Central memory CD8-positive, alpha-beta T cell (primary cell): ENCODE measurements at places on chromosomes 1 and 21.

- no peak overlapping the region for H3K27ac ChIP-seq
- no peak overlapping the region for H3K4me3 ChIP-seq
- H3K27me3 ChIP-seq, result peaks cover 19% of the 10 kb centered on the region
- H3K4me1 ChIP-seq, result peaks cover 14% of the 10 kb centered on the region
Observed at GRCh38 chr21:37047079-37047478, 25.8 kb downstream of the PIGP start.

DNA sequence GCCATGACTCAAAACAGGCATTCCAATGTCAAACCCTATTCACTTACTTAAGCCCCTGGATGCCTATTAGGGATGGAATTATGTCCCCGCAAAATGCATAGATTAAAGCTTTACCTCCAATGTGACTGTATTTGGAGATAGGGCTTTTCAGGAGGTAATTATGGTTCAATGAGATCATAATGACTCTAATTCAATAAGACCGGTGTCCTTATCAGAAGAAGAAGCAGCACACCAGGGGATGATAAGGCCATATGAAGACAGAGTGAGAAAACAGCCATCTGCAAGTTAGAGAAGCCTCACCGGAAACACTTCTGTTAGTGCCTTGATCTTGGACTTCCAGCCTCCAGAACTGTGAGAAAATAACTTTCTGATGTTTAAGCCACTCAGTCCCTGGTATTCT is 1131.8 kb upstream of the TMPRSS15 start:
- DNase-seq, result no peak
- H3K27ac ChIP-seq, result no peak overlapping the region
- H3K4me1 ChIP-seq, result no peaks in the 10 kb centered on the region
- H3K27me3 ChIP-seq, result no peaks in the 10 kb centered on the region

GRCh38 chr1:6097117-6097595 is 51.5 kb downstream of the KCNAB2 start:
- no peak overlapping the region for H3K4me3 ChIP-seq
- peaks cover 19% of the 10 kb centered on the region for H3K36me3 ChIP-seq
- H3K4me1 ChIP-seq, result peaks cover 27% of the 10 kb centered on the region
- peak overlapping the region; percentile 83 for H3K27ac ChIP-seq
- H3K27me3 ChIP-seq, result no peaks in the 10 kb centered on the region

DNA sequence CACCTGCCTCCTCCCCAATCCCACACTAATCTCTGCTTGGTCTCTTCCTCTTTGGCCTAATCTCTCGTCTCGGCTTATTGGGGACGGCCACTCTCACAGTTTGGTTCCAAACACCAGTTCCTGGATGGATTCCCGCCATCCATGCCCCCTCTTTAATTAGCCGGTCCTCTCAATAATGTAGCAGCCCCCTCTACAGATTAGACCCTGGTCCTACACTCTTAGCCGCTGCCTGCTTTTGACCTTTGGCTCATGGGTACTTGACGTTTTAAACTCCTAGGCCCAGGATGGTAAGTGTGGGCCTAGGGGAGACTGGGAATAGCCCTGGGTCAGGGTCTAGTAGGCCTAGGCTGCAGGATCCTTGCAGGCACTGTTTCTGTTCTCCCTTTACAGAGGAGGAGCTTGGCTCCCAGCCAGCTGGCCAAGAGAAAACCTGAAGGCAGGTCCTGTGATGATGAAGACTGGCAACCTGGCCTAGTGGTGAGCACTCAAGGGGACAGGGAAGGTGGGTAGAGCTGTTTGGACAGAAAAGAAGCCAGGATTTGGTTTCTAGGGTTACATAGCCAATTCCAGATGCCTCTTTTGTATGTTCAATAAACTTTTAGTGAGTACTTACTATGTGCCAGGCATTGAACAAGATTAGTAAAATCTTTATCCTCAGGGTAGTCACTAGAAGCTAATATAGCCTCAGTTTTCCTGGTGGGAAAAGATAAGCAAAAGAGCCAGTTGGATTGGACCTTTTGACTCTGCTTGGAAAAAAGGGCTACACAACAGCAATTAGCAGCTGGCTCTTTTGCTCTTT is 758 bp downstream of the RAD54L start:
- peak; percentile 10 for DNase-seq
- H3K4me1 ChIP-seq, result peaks cover 21% of the 10 kb centered on the region
- peaks cover 7% of the 10 kb centered on the region for H3K36me3 ChIP-seq
- peak overlapping the region; percentile 67 for H3K27ac ChIP-seq

DNA sequence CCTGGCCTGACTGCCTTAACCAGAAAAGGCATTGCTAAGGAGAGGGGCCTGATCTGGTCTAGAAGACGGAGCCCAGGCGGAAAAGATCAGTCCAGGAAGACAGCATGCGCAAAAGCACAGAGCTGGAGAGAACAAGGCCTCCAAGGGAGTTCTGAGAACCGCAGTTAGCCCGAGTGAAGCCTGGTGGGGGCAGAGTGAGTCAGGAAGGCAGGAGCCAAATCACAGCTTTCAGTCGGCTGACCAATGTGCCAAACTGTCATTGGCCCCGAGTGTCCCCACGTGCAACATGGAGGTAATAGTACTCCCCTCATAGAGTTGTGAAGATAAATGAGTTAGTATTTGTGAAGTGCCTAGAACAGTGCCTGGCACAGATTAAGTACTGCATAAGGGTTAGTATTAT is 1.2 kb upstream of the TSPAN2 start:
- peaks cover 38% of the 10 kb centered on the region for H3K4me1 ChIP-seq
- no peaks in the 10 kb centered on the region for H3K27me3 ChIP-seq
- H3K36me3 ChIP-seq, result peaks cover 6% of the 10 kb centered on the region
- H3K27ac ChIP-seq, result peak overlapping the region; percentile 93

GRCh38 chr1:119590393-119590792 is 57.7 kb downstream of the ZNF697 start:
- no peak overlapping the region for H3K4me3 ChIP-seq
- peaks cover 11% of the 10 kb centered on the region for H3K27me3 ChIP-seq
- H3K27ac ChIP-seq, result no peak overlapping the region
- H3K36me3 ChIP-seq, result no peaks in the 10 kb centered on the region
- H3K4me1 ChIP-seq, result no peaks in the 10 kb centered on the region

DNA sequence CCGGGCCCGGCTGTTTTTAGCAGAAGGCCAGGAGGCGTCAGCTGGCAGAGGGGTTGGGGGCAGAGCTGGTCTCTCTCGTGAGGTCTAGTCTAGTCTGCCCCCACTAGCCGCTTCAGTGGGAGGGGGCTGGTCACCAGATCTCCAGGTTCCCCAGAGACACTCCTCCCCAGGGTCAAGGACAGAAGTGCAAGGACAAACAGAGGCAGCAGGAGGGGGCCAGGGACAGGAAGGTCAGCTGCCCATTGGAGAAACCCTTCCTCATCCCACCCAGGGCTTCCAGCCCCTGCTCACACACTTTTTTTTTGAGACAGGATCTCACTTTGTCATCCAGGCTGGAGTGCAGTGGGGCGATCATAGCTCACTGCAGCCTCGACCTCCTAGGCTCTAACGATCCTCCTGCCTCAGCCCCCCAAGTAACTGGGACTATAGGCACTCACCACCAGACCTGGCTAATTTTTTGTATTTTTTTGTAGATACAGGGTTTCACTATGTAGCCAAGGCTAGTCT is 10.0 kb downstream of the FAM229A start:
- DNase-seq, result no peak
- H3K27me3 ChIP-seq, result no peaks in the 10 kb centered on the region
- peaks cover 42% of the 10 kb centered on the region for H3K4me1 ChIP-seq
- H3K36me3 ChIP-seq, result peaks cover 2% of the 10 kb centered on the region
- H3K27ac ChIP-seq, result peak overlapping the region; percentile 56

DNA sequence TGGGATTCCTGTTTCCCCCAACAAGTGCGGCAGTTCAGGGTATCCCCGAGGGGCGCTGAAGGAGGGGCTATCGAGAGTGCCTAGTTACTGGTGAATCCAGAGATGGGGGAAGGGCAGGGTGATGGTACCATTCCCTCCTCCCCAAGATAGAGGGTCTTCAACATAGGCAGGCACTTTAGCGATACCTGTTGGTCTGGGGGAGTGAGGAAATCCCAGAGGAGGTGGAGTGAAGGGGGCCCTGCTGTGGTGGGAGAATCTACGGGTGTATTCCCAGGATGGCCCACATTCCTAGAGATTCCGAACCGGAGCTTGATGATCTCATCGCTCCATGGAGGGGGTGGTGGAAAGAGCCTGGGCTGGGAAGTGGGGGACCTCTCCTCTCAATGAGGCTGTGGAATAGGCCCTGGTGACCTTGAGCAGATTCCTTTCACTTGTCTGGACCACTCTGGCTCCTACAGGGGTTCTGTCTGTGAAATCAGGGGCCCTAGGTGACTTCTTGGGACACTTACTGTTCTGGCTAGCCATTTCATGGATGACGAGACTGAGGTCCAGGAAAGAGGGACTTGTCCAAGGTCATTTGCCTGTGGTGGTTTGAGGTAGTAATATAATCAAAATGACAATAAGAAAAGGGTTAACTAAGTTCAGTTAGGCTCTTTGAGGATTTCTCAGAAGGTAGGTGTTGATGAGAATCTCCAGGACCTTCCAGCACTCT is 52.7 kb upstream of the SYNC start:
- peaks cover 24% of the 10 kb centered on the region for H3K4me1 ChIP-seq
- H3K27me3 ChIP-seq, result no peaks in the 10 kb centered on the region
- H3K27ac ChIP-seq, result no peak overlapping the region
- peaks cover 5% of the 10 kb centered on the region for H3K36me3 ChIP-seq
- no peak overlapping the region for H3K4me3 ChIP-seq

GRCh38 chr21:19237608-19238007 is 834.0 kb upstream of the TMPRSS15 start:
- no peaks in the 10 kb centered on the region for H3K4me1 ChIP-seq
- no peak overlapping the region for H3K27ac ChIP-seq
- H3K27me3 ChIP-seq, result no peaks in the 10 kb centered on the region
- H3K4me3 ChIP-seq, result no peak overlapping the region
- no peak for DNase-seq

GRCh38 chr1:39189592-39190041 is 14.9 kb upstream of the MACF1 start:
- peak overlapping the region; percentile 25 for H3K27ac ChIP-seq
- no peaks in the 10 kb centered on the region for H3K27me3 ChIP-seq
- DNase-seq, result no peak
- H3K4me1 ChIP-seq, result peaks cover 36% of the 10 kb centered on the region

DNA sequence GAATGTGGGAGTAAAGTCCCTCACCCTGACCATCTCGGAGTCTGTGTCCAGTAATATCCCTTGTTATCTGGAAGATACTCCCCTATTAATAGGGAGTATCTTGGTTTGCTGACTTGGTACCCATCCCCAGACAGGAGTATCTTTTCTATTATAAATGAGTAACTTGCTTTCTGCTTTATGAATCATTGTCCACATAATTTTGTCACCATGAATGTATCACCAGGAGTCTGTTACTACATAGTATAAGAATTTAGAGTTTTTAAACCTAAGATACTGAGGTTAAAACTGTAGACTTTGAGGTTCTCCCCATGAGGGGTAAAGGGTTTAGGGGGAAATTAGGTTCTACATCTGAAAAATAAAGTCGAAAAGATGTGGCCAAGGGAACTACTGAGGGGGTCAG is 175.6 kb downstream of the FCRL5 start:
- no peak for DNase-seq
- no peak overlapping the region for H3K27ac ChIP-seq
- H3K36me3 ChIP-seq, result no peaks in the 10 kb centered on the region
- no peak overlapping the region for H3K4me3 ChIP-seq

GRCh38 chr1:205435578-205436573 is 14.0 kb upstream of the LEMD1 start:
- H3K36me3 ChIP-seq, result peaks cover 2% of the 10 kb centered on the region
- no peak for DNase-seq

- peaks cover 6% of the 10 kb centered on the region for H3K4me1 ChIP-seq
- DNase-seq, result no peak
- H3K27me3 ChIP-seq, result no peaks in the 10 kb centered on the region
- H3K36me3 ChIP-seq, result peaks cover 20% of the 10 kb centered on the region
Observed at GRCh38 chr1:33155877-33156538, 25.8 kb downstream of the TRIM62 start.

DNA sequence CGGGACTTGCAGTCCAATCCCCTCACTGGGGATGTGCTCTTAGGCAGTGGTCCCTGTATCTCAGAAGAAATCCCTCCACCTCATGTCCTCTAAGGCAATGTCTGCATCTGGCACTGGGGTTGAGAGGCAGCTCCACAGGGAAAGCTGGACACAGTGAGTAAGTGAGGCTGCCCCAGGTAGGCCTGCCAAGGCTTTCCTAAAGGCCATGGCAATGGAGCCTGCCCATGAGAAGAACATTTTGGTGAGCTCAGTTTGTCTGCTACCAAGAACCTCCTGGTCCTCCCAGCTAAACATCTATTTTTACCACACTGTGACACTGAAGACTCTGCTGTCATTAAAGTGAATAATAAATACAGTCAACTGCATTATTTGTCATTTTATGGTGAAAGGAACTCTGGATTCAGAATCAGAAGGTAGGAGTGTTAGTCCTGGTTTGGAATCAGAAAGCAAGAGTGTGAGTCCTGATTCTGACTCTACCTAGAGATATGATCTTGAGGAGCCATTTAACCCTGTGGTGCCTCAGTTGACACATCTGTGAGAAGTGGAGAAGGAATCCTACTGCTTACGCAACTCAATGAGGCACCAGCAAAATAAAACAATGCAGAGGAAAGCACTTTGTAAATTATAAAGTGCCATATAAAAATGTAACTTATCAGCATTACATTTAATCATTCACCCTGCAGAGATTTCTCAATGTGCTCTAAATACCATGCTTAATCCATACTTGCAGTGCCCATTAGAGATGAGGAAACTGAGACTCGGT is 41.0 kb downstream of the TBX15 start:
- DNase-seq, result no peak
- no peaks in the 10 kb centered on the region for H3K4me1 ChIP-seq
- H3K36me3 ChIP-seq, result no peaks in the 10 kb centered on the region
- no peaks in the 10 kb centered on the region for H3K27me3 ChIP-seq

GRCh38 chr1:75614399-75614756 is 3.5 kb upstream of the SLC44A5 start:
- DNase-seq, result no peak
- H3K4me1 ChIP-seq, result peaks cover 10% of the 10 kb centered on the region
- H3K27me3 ChIP-seq, result peaks cover 76% of the 10 kb centered on the region
- no peak overlapping the region for H3K27ac ChIP-seq

GRCh38 chr1:199010492-199010891 is 371.7 kb downstream of the PTPRC start:
- no peaks in the 10 kb centered on the region for H3K27me3 ChIP-seq
- no peak overlapping the region for H3K27ac ChIP-seq
- no peaks in the 10 kb centered on the region for H3K36me3 ChIP-seq
- peak overlapping the region; percentile 38 for H3K4me3 ChIP-seq

- H3K36me3 ChIP-seq, result peaks cover 10% of the 10 kb centered on the region
- no peak for DNase-seq
- H3K4me3 ChIP-seq, result no peak overlapping the region
- H3K4me1 ChIP-seq, result peaks cover 34% of the 10 kb centered on the region
Observed at GRCh38 chr1:154411525-154411924, 6.4 kb downstream of the IL6R start.

GRCh38 chr21:26719750-26720149 is 125.5 kb downstream of the ADAMTS1 start:
- no peak overlapping the region for H3K27ac ChIP-seq
- H3K4me1 ChIP-seq, result no peaks in the 10 kb centered on the region
- no peak overlapping the region for H3K4me3 ChIP-seq
- H3K27me3 ChIP-seq, result no peaks in the 10 kb centered on the region
- no peaks in the 10 kb centered on the region for H3K36me3 ChIP-seq
- no peak for DNase-seq

- no peaks in the 10 kb centered on the region for H3K36me3 ChIP-seq
- H3K27ac ChIP-seq, result no peak overlapping the region
- no peaks in the 10 kb centered on the region for H3K4me1 ChIP-seq
- no peak for DNase-seq
Observed at GRCh38 chr1:210132582-210132981, 100.0 kb upstream of the SERTAD4 start.
